Stimulated activated CD8-positive, alpha-beta memory T cell treated with anti-CD3 and anti-CD28 coated beads, Interleukin-4, amount 100 ng/mL, for 4 hours (primary cell): ENCODE measurements at places on chromosomes 1 and 21.

DNA sequence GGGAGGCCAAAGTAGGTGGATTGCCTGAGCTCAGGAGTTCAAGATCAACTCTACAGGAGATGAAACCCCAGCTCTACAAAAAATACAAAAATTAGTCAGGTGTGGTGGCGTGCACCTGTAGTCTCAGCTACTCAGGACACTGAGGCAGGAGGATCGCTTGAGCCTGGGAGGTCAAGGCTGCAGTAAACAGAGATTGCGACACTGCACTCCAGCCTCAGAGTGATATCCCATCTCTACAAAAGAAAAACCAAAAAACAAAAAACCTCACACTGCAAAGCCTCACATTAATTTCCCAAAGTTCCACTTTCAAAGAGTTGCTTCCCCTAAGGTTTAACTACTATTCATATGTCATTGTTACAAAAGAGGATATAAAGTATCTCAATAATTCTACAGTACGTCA lies 29.0 kb upstream of the FBXO28 start:
- no peak for DNase-seq

DNA sequence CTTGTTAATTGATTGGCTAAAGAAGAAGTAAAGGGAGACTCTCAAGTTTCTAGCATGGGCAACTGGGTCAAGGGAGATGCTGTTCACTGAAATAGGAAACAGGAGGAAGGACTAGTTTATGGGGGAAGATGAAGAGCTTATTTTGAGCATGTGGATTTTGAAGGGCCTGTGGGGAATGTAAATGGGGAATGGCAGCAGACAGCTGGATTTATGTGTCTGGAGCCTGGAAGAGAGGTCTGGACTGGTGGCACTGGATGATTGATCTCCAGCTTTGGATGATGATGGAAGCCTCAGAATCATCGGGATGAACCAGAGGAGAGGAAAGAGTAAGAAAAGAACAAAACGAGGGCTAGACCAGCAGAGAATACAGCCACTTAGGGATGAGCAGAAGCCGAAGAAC lies 54.9 kb upstream of the ENAH start:
- DNase-seq: no peak

DNA sequence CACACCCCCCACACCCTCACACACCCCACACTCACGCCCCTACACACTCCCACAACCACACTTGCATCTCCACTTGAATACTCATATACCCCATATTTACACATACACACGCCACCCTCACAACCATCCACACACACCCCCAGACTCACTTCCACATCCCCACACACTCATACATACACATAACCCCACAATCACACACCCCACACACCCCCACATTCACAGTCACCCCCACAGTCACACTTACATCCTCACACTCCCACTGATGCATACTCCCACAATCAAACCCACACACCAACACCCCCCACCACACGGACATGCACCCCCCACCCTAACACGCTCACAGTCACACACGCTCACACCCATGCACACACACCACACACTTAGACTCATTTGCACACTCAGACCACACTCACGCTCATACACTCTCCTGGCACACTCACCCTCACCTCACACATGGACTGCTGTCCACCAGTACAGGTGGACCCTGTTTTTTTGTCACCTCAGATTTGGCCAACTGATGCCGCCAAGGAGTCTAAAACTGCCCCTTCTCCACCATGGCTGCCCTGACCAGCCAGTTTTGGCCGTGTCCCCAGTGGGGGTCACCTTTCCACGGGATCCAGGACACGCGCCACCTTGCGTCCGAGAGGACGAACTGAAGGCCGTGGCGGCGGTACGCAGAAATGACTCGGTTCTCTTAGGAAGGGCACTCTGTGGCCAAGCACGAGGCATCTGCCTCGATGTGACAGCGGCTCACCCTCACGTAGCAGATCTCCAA lies 45.3 kb upstream of the EDN2 start:
- no peak for DNase-seq

- no peak for DNase-seq
Measured at GRCh38 chr1:209370241-209370995, 213.1 kb upstream of the CAMK1G start.
